ENCODE measurements at places on chromosomes 16 and 17.

DNA sequence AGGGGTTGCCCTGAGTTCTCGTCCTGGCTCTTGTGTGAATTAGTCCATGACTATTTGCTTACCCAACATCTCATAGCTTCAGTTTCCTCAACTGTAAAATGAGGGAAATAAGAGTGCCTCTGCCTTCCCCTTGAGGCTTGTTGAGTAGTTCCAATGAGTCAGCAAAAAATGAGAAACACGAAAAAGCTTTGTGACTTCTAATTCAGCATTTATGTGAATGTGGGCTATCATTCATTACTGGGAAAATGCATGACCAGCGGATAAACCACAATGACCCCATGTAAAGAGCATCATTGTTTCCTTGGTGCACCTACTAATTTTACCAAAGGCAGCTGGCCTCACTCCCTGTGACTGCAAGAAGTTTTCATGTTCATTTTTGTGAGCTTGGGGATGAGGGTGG, 374.6 kb upstream of the HSBP1 start:
- DNase-seq = no peak

DNA sequence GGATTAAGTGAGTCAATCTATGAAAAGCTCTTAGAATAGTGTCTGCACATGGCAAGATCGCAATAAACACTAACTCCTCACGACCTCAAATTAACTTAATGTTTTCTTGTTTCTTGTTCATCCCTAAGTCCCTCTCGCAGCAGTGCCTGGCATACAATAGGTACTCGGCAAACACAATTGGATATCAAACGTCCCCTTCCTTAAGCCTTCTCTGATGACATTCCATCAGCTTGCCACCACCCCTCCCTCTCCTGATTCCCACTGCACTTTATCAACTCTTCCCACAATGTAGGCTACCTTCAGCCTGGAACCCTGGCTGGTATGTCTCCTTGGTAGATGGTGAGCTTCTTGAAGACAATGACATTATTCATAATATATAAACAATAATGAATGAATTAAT, 33.3 kb downstream of the CCDC42 start:
- DNase-seq = no peak

- no peak for DNase-seq
Measured at GRCh38 chr16:58842746-58843145, 108.6 kb upstream of the GOT2 start.

DNA sequence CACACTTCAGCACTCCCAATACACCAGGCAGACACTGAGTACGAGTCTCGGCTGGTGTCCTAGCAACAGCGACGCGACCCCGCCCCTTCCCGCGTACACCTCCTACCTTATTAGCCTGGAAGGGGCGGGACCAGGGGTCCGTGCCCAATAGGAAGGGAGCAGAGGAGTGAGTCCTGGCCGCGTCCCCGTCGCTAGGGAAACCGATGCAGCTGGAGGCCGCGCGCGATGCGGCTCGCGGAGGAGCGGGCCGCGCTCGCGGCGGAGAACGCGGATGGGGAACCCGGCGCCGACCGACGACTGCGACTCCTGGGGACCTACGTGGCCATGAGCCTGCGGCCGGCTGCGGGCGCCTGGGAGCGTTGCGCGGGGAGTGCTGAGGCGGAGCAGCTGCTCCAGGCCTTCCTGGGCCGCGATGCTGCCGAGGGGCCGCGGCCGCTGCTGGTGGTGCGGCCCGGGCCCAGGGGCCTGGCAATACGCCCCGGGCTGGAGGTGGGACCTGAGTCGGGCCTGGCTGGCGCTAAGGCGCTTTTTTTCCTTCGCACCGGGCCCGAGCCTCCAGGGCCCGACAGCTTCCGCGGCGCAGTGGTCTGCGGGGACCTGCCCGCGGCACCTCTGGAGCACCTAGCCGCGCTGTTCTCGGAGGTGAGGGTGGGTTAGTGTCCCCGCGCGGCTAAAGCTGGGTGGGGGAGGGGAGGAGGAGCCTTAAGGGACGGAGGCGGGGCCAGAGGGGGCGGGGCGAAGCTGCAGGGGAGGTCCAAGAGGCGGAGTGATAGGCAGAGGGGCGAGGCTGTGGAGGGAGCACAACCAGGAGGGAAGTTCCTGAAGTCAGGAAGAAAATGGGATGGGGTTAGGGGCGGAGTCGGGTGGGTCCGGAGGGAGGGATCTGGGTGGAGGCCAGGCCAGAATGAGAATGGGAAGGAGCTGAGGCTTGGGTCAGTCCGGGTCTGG, at the start of gene DNAH9:
Gene DNAH9, plus strand, starts transcription at position 197 of the 948 bp plus-strand sequence. Its CDS starts 29 bp downstream, at position 226.
- peak; percentile 12 for DNase-seq

DNA sequence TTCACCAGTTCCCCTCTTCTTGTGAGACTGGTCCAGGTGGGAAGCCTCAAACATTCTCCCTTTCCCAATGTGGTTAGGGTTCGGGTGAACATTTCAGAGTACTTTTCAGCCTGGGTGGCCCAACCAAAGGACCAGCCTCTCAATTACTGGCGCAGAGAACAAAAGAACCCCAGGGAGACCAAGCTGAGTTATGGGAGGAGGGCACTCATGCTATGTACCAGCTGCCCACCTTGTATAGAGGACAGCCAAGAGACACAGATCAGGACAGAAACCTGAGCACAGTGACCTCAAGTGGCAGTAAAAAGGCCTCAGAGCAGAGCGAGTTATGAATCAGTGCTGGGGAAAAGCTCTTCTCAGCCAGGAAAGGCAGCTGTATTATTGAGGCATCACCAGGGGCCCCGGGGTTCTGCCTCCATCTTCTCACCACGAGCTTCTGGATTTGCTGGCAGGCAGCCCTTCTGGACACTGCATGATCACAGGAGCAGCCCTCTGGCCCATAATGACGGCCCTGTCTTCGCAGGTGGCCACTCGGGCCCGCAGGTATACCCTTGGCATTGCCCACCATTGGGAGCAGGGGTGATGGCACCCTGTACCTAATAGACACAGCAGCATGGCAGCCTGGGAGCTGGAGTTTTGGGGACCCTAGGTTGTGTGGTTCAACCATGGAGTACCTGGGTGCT, 3.8 kb downstream of the G6PC3 start:
- DNase-seq = no peak

DNA sequence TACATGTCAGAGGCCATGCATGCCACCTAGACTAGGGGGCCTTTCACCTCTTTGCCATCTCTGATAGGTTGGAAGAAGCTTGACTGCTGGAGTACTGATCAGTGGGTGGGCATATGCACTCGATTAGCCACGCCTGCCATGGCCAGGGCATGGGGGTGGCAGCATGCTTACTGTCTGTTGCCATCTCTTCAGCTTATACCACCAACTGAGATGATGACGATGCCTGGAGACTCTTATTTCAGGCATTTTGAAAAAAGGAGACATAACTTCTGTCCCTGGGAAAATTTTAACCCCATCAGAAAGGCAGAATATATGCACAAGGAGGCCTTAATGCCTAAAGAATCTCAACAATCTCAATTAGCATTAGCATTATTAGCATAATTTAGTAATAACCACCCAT, 60.8 kb downstream of the MSI2 start:
- DNase-seq = no peak

DNA sequence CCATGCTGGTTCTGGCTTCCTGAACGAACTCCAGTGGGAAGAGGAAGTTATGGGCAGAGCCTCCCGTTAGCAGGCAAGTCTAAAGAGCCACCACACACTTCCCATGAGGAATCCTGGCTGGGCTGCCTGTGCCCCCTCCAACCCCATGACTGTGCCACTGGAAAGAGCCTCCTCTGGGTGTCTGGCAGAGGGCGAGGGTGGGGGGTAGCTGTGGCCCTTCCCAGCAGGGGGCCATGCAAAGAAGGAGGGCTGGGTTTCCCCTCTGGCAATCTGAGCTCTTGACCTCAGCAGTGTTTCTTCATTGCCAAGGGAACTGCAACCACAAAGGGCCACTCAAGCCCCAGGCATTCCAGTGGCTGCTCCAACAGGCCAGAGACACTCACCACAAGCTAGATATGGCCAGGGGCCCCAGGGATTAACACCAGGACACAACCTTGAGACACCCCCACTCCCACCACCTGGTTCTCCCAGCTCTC, 1.7 kb upstream of the RRAD start:
- DNase-seq = no peak

DNA sequence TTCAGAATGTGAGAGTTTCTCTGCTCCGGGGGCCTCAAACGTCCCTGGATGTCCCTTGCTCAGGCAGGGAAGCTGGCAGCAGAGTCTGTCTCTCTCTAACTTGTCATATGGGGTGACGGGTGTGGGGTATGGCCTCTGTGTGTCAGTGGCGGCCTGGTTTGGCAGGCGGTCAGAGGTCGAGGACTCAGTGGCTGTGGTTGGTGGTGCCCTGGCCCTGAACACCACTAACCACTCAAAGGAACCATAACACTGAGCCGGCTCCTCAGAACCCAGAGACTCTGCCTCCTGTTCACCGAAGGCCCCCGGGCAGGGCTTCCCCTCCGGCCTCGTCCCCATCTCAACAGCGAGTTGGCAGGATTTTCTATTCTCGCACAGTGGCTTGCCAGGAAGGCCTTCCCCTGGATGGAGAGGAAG, 677 bp downstream of the P2RX1 start:
- no peak for DNase-seq

DNA sequence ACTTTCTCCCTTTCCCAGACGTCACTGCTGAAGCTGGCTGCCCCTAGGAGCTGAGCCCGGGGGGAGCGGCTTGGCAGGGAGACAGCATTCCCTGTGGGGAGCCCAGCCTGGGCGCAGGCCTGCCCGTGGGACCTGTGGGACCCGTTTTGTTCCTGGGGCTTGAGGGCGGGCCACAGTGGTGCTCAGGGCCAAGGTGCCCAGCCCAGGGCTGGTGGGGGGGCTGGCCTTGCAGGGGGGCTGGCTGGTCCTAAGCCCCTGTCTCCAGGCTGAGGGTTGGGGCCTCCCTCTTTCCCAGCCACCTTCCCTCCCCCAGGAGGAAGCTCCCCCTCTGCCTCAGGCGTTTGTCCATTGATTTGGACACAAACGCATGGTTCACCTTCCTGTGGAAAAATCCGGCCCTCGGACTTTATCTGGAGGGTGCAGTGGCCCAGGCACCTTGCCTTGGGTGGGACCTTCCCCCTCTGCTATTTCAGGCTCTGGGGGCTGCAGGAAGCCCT, 4.4 kb downstream of the NHERF2 start:
- no peak for DNase-seq

- no peak for DNase-seq
Measured at GRCh38 chr17:4994081-4994595, 3.2 kb downstream of the INCA1 start.

DNA sequence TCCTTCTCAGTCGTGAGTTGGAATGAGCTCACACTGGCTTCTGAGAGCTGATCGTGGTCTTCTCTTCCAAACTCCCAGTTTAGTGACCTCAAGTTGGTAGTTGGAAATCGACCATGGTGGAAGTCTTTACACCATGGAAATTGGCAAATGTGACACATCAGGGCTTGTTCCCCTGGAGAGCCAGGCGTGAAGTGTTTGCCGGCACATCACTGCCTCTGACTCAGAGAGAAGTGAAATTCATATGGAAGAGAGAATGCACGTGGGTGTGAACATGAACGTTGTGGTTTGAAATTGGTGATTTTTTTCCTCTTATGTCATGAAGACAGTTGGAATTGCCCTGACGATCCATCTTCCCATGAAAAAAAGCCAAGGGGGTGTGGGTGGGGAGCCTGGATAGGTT, 47.4 kb downstream of the AXIN2 start:
- no peak for DNase-seq

DNA sequence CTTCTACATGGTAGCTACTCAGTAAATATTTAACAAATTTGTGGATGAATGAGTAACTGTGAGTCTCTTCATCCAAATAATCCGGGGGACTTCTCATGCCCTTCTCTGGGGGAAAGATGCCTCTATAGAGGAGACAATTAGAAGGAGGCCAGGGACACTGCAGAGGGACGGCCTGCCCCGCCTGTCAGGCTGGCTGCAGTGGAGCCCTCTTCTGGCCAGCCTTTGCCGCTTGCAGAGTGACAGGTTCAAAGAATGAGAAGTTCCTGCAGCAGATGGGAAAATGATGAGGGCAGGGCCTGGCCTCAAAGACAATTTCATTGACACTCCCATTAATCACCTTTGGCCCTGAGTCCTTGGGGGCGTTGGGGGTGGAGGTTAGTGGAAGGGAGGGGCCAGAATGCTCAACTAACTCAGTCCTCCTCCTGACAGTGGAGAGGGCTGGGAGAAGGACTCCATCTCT, 339.0 kb downstream of the MAF start:
- DNase-seq = peak; percentile 17

- DNase-seq = no peak
Measured at GRCh38 chr17:6348891-6349290, 86.0 kb downstream of the AIPL1 start.

- no peak for DNase-seq
Measured at GRCh38 chr16:49789616-49790015, 66.3 kb downstream of the ZNF423 start.

GRCh38 chr16:72635104-72635503, 412.8 kb downstream of the ZFHX3 start:
- no peak for DNase-seq

DNA sequence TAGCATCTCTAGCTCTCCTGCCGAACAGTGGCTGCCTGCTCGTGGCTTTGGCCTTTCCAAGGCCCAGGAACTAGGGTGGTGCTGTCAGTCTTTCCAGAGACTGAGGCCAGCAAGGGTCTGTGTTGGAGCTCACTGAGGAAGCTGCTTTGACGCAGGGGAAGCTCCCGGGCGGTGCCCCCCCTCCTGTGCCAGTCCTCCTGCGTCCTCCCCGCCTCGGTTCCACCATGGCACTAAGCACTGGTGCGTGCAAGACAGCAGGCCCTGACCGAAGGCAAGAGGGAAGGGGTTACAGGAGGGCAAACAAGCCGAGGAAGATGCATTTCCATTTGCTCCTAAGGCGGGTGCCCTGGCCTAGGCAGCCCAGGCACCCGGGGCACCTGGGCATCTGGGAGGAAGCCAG, 4.5 kb downstream of the CYB561 start:
- no peak for DNase-seq

DNA sequence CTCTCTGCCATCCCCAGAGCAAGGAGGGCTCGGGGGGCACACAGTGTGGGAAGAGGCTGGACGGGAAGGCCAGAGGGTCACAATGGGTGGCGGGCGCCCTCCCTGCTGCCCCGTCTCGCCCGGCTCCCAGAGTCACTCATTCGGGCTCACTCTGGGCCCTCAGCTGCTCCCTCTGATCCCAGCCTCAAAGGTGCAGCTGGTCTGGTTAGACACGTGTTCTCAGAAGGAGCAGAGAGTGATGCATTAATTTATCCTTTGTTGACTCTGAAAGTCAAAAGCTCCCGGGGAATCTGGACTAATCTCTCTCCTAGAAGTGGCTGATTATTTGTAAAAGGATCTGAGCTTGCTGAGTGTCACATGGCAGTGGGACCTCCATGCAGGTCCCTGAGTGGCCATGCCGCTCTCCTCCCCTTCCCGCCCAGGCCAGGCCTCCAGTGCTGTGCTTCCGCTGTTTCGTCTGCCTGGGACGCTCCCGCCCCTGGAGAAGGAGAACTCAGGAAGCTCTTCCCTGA, 87.5 kb downstream of the SEC14L1 start:
- DNase-seq = no peak

DNA sequence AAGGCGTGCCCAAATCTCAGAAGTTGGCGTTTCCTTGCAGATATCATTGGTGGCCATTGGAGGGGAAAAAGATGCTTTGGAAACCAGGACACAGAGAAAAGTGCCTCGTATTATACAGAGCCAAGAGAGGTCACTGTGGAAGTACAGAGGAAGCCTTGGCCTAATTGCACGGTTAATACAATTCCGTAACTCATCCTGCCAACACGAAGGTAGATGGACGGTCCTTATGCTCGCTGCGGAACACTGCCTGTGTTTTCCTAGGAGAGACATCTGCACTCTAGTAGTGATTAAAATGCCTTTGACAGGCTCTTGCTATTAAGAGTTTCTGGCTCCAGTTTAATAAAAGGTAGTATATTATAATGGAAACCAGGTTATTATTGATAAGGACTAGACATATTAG, 536.4 kb downstream of the WWOX start:
- DNase-seq = no peak

GRCh38 chr16:56551796-56552738, 12.8 kb upstream of the MT4 start:
- DNase-seq = no peak

GRCh38 chr16:12850186-12850585, 46.5 kb upstream of the CPPED1 start:
- DNase-seq = no peak
